ENCODE measurements at places on chromosomes 11 and 22.

DNA sequence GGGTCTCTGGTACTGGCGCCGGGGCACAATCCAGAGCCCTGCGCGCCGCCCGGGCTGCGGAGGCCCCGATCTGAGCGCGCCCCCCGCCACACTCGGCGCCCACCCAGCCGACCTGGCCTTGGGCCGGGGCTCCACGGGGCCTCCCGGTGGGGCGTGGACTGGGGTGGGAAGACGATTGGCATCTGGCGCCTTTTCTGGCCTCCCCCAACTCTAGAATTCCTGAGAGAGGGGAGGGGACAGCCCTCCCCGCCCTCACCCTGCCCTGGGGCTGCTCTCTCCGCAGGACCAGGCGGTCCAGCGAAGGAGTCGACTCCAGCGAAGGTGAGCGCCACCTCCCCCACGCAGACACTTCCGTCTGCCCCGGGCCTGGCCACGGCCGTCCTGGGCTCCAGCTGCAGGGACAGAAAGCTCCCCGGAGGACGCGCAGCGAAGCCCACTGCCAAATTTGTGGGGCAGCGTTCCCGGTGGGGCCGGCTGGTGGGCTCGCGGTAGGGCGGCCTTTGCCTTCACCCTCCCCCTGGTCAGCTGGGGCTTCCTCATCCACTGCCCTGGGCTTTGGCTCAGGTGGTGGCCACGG, 593 bp downstream of the SSH3 start:
- DNase-seq, result no peak

DNA sequence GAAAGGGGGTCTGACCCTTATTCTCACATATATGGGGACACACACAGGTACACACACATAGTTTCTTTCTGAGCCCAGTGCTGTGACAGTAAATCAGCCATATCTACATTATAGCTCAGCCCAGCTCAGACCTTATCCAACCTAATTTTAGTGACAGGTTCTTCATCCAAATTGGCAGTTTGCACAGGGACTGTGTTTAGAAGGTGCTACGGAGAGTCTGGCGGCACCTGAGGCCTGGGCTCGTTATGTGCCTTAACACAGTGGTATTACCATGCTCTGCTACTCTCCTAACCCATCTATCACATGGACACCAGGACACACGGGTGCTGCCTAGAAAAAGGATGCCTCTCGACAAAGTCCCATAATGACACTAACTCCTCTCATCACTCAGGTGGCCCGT, 109.3 kb downstream of the GALNT18 start:
- no peak for DNase-seq

- no peak for DNase-seq
Observed at GRCh38 chr11:86702220-86702983, 30.0 kb upstream of the ME3 start.

- DNase-seq, result no peak
Observed at GRCh38 chr11:8649361-8649760, 33.1 kb downstream of the TRIM66 start.

GRCh38 chr11:104442321-104442720, 278.4 kb upstream of the PDGFD start:
- DNase-seq, result no peak

DNA sequence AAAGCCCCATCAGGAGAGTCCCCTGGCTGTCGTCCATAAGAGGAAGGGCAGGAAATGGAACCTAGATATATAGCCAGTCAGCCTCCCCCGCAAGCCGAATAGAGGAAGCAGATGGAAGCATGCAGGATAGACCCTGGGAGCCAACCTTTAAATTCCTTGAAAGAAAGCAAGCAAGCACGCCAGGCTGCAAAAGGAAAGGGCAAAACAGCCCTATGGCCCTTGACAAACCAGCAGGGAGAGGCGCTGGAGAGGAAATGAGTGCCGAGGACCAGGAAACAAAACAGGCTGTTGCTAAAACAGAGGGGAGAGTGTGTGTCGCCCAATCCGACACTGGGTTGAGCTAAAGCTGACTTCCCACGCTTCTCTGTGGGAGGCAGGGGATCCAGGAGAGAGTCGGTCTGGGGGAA, 203.5 kb upstream of the MTNR1B start:
- no peak for DNase-seq

DNA sequence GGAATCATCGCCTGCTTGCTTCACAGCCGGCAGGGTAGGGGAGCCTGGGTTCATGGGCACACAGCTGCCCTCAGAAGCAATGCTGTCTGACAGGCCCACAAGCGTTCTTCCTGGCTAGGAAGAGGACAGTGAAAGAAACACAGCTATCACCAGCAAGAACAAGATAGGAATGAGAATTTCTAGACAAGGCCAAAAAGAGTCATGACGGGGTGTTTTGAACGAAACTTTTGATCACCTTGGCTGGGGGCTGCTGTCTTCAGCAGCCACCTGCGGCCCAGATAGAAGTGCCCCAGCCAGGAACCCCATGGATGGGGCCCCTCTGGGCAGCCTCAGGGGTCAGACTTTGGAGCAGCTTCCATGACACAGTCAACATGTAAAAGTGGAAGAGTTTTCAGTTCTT, 41.8 kb downstream of the GAB4 start:
- DNase-seq, result no peak

DNA sequence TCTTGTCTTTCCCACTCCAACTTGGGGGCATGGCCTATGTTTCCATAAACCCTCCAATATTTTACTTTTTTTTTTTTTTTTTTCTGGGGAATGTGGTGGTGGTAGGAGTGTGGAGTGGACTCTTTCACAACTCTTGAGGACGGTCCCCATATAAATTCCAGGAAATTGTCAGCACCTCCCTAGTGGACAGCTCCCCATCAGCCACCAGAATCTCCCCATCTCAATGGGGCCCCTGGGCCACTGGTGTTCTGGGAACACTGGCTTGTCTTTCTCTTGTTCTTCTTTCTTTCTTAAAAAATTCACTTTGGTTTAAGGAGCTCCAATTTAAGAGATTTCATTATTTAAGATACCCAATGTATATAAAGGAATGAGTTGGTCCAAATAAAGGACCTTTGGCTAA, 74.1 kb downstream of the ADM start:
- no peak for DNase-seq

DNA sequence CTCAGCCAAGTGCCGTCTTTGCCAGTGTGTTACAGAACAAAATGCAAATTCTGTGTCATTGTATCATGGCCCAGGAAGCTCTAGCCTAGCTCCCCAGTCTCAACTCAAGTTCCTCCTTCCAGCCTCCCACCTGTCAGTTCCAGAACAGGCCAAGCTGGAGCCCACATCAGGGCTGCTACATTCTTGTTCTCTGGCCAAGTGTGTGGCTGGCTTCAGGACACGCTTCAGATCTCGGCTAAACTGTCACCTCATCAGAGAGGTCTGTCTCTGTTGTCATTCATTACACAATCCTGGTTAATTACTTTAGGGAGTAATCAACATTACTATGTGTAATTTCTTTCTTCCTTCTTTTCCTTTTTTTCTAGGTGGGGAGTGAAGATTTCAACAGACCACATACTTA, 347.0 kb upstream of the SYN3 start:
- DNase-seq, result no peak

DNA sequence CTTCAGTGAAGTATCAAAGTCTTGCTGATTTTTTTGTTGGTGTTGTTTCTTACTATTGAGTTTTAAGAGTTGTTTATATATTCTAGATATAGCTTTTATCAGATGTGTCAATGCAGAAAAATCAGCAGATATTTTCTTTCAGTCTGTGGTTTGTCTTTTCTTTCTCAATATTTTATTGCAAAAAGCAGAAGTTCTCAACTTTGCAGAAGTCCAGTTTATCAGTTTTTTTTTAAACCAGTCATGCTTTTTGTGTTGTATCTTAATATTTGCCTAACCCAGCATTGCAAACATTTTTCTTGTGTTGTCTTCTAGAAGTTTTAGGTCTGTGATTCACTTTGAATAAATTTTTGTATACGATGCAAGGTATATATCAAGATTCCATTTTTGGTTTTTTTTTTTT, 7.0 kb downstream of the ASRGL1 start:
- DNase-seq, result no peak

DNA sequence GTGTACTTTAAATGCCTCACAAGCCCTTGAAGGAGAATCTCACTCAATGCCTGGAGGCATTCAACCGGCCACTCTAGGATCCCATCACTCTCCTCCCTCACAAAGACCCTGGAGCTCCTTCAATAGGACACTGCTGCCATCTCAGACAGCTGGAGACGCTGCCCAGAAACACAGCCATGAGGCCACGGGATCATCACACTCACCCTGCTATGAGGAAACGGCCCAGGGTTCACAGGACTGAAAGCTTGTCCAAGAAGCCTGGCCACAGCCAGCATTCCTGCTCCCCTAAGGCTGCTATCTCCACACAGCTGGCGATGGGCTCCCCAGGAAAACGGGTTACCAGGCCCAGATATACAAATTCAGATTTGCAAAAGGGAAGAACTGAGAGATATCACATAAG, 13.2 kb downstream of the CARS1 start:
- DNase-seq, result no peak

DNA sequence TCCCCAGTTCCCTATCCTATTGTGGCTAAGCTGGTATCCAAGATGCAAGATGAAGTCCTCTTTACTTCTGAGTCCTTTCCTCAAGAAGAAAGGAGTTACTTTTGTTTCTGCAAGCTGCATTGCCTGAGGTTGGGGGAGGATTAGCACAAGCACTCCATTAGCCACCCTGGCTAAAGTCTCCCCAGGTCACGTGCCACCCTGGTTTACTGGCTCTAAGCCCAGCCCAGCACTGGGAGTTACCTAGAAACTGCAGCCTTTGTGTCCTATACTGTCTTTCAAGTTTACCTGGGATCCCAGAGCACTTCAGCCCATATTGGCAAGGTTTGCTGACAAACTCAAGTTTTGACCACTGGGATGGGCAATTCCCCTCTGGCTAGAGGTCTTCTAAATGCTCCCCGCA, 78.4 kb upstream of the DBX1 start:
- DNase-seq, result no peak

GRCh38 chr11:91194546-91194945, 971.7 kb upstream of the CHORDC1 start:
- no peak for DNase-seq

DNA sequence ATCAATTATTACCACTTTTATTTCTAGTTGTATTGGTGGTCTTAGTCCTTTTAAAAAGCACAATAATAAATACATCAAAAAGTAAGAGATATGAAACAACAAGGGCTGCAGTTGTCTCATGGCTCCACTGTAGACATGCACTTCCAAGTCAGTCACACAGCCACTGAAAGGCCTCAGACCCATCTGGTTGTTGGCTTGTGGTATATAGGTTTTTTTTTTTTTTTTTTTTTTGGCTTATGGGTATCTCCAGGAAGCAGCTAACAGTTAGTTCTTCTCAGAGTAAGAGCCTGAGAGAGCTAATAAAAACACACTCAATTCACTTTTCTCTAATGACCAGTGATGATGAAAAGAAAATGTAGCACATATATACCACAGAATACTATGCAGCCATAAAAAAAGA, 6.0 kb upstream of the OR52E6 start:
- DNase-seq, result no peak

DNA sequence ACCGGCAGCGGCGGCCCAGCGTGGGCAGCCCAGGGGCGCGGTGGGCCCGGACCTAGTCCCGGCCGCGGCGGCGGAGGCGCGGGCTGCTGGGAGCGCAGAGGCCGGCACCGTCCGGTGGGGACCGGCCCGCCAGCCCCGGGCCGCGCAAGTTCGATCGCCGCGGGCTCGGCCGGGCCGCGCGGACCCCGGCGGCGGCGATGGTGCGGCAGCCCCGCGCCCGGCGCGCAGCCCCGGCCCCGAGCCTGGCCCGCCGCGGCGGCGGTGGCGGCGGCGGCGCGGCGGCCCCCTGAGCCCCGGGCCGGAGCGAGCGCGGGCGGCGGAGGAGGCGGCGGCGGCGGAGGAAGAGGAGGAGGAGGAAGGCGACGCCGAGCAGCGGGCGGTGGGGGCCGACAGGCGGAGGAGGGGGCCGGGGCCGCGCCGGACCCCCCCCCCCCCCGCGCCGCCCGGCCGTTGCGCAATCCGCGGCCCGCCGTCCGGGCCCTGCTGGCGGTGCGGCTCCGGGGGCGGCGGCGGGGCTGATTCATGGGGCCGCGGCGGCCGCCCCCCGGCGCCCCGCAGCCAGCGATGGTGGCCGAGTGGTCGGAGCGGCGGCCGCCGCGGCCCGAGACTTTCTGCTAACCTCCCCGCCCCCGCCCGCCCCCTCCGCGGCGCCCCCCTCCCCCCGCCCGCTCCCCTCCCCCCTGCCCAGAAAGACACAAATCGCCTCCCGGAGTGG, 1251.9 kb downstream of the BRD1 start:
- DNase-seq, result no peak
